Tibial artery (tissue), 4 donors: ENCODE measurements at places on chromosomes 13 and 19.
A peak's percentile ranks its signal among the peaks of the same experiment; 100 is the strongest.

DNA sequence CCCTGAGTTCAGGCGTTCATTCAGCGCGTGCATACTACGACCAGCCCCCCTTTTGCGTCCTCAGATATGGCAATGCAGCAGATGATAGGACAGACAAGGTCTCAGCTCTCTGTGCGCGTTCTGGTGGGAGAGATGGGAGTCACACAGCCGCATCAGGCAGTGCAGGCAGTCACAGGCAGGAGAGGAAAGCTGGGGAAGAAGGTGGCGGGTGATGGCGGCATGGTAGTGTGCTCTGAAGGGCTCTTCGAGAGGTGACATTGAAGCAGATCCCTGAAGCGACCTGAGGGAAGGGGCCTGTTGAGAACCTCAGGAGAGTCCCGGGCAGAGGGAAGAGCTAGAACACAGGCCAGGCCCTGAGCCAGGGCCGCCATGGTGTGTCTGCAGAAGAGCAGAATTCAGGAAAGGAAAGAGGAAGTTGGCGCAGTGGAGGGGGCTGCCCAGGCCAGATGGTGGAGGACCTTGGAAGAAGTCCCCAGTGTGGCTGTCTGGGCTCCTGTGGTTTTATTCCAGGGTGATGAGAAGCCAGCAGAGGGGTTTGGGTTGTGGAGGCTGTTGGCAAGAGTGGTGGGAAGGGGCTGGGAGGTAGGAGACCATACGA lies 3.5 kb downstream of the USF2 start:
- DNase-seq: peak; percentile 60

- peak; percentile 76 for DNase-seq
Observed at GRCh38 chr19:342801-343421, 1.7 kb downstream of the MIER2 start.

- DNase-seq: no peak
Observed at GRCh38 chr13:26497968-26498511, 59.4 kb upstream of the WASF3 start.

- DNase-seq: no peak
Observed at GRCh38 chr19:45715139-45715538, 15.6 kb downstream of the FBXO46 start.

DNA sequence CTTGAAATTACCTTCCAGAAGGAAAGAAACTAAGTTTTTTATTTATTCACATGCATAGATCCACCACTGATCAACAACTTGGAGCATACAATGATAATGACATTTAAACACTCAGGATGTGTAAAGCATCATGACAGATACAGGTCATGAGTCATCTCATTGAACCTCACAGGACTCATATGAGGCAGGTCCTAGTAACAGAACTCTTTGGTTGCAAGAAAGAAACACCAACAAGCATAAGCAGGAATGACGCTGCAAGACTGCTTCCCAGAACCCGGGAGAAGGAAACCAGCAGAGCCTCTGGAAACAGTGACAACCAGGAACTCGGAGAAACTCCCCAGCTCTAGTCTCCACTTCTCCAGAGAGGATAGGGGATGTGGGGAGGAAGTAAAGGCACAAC lies 60.8 kb upstream of the IPO5 start:
- DNase-seq: no peak

GRCh38 chr13:98889419-98890085 lies 88.3 kb downstream of the DOCK9 start:
- no peak for DNase-seq

DNA sequence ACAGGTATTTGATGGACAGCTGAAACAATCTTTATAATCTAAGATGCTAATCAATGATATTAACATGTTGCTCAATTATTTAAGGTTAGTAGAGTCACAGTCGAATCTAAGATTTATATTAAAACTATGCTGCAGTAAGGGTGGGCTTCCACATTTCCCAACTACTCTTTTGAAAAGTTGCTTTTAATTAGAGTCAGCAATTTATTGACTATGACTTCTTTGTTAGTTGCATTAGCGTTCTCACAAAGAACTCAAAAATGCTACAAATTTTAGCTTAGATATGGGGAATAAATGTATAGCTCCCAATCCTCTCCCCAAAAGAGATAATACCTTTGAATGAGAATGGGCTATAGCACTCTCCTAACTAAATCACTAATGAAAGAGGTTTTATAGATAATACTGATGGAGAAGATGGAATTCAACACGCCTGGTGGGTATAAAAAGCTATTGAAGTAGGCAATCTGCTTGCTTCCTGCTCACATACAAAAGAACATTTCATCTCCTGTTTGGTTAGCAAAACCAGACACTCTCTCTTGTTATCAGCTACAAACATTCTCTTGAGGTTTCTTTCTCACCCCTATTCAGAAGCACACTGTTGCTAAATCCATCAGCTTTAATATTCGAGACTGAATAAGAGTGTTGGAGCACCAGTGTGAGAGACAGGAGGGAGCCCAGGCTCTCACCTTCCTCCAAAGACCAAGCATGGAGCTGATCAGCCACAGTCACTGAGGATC lies 2.4 kb upstream of the FLT1 start:
- no peak for DNase-seq

GRCh38 chr13:35874704-35875103 lies 256.5 kb downstream of the DCLK1 start:
- peak; percentile 64 for DNase-seq

DNA sequence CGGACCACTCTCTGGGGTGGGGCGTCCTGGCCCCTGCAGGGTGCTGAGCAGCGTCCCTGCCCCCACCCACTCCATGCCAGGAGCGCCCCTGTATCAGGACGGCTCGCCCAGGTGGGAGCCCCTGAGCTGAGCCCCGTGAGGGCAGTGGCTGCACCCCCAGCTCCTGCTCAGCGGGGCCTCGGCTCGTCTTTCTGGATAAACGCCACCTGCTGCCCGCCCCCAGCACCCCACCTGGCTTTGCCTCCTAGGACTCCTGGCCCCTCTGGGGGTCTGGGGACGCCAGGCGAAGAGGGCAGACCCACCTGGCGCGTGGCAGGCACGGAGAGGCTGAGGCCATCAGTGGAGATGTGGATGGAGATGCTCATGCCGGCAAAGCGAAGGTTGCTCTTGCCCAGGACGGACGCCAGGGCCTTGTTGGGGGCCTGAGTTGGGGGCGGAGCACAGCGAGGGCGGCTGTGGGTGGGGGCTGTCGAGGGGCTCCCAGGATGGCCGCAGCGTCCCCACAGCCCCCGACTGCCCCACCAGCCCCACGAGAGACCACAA lies 22.3 kb downstream of the SHC2 start:
- no peak for DNase-seq

- no peak for DNase-seq
Observed at GRCh38 chr13:41428155-41428554, 29.2 kb upstream of the RGCC start.

DNA sequence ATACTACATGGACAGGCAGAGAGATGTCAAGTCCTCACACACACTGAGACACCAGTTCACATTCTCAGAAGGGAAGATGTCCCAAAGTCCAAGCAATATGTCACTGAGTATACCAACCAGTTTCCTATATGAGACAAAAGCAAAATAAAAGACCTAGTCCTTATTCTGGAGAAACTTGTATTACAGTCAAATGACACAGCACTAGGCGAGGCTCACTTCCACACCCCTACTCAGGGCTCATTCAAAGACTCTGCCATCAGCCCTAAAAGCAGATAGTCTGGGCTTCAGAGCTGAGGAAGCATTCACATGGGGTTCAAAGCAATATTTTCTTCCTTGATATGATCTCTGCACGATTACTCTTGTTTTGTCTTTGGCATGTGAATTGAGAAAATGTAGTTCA lies 129.9 kb upstream of the UBL3 start:
- DNase-seq: no peak

DNA sequence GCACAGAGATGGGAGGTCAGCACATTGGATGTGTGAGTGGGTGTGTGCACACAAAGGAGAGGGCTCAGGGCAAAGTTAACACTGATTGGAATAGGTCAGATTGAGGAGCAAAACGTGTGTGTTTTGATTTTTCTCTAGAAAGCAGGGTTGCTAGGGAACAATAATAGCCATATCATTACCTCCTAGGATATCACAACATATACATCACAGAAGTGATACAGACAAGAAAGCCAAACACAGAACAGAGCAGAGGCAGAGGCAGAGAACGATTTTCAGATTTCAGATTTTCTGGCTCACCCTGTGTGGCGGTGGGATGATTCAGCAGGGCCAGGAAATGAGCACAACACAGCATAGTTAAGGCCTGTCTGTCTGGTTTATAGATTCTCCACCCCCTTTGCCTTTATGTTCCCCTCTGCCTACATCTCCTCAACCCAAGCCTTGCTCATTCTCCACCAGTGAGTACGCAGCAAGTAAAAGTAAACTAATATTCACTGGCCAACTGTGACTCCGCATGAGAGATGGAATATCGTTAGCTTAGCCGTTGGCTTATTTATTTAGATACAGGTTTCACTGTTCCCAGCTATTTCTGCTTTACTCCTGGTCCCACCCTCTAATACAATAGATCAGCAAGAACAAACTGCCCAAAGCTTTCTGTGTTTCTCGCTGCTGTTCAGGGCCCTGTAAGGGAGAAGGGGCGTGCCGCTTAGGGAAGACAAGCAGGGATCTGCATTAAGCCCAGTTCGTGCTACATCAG lies 182.7 kb upstream of the TSC22D1 start:
- DNase-seq: no peak

- no peak for DNase-seq
Observed at GRCh38 chr19:2780284-2780683, 2.8 kb downstream of the SGTA start.
